ENCODE measurements at places on chromosomes 5 and 9.
A peak's percentile ranks its signal among the peaks of the same experiment; 100 is the strongest.

DNA sequence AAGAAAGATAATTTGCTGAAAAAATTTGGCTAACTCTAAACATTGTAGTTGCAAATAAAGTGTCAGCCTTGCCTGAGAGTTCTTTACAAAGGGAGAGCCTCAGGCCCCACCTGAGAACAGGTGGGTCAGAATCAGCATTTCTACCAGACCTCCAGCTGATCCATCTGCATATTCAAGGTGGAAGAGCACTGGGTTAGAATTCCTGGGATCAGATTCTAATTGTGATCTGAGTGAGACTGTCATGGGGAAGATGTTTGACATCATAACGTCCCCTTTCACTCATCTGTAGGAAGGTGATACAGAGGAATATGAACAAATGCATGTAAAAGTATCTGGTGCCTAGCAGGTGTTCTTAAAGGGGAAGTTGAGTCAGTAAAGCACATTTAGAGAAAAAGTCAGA lies 54.6 kb downstream of the FBXL7 start:
- DNase-seq: no peak

DNA sequence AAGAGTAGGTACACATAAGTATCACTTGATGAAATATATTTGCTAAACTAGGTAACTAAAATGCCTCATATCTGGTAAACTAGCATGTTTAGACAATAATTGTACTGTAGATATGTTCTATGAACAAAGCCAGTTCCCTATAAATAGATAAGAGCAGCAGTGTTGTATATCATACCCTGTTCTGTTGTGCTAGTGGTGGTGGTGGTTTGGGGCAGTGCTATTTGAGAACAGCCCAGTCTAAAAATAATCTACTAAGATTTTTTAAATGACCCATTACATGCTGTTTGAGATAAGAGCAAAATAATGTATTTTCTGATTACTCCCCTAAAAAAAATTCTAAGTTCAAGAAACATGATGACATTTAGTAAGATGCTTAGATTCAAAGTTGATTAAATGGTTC lies 829.2 kb upstream of the DMAC1 start:
- no peak for DNase-seq

DNA sequence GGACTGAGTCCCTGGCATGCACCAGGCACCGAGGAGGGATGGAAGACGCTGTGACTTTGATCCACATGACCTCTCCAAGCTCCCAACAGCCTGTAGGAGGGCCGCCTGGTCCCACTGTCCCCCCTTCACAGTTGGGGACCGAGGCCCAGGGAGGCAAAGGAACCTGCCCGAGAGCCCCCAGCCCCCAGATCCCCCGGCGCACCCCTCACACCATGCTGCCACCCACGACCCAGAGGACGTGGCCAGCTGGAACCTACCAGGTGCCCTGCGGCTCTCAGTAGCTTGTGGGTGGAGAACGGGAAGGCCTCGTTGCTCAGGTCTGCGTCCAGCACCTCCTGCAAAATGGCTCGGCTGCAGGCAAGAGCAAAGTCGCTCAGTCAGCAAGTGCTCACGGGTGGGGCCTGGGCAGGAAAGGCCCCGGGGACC lies 48.8 kb downstream of the DBH start:
- no peak for DNase-seq

GRCh38 chr9:37300620-37301019 lies 121.9 kb upstream of the GRHPR start:
- DNase-seq: no peak

DNA sequence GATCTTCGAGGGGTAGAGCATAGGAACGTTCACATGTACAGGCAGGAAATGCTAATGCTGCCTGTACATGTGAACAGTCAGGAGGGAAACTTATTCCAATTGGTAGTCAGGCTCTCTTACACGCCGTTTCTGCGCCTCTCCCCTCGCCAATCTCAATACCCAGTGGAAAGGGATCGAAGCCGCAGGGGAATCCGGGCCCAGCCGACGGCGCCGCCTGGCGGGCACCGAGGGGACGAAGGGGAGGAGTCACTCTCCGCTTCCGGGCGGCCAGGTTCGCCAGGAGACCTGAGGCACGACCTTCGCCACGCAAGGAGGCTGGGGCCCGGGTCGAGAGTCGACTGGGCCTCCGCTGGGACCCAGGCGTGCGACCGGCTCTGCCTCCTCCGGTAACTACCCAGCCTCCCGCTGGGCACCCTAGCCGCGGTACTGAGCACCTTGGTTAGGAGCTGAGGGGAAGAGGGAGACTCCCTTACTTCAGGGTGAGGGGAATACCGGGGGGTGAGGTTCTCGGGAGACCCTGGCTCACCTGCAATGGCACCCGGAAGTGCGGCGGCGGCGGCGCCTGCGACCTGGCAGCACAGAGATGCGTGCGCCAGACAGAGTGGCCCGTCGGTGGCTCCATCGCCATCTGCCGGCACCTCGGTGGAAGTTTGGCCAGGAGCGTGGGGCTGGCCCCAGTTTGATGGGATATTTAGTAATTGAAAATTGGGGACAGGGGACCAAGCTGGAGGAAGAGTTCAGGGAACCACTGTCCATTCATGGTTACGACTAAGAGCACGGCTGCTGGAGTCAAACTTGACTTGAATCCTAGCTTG lies at the start of gene PIGO:
Gene PIGO, minus strand, starts transcription at position 557 of the 815 bp plus-strand sequence. CDS start 1,026 bp downstream, outside the sequence.
- peak; percentile 89 for DNase-seq

DNA sequence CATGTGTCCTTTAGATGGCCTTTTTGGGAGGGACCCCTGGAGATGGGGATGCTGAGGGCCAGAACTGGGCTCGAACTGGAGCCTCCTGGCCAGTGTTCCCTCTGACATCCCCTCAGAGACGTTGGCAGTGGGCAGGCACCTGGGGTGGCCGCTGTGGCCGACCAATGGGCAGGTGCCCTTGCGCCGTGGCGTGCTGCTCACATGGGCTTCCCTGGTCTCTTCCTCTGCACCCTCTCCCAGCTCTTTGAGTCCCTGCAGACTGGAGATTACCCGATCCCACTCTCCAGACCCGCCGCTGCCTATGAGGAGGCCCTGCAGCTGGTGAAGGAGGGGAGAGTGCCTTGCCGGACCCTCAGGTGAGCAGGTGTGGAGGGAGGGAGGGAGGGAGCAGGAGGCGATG lies 19.9 kb upstream of the DOLPP1 start:
- DNase-seq: no peak

GRCh38 chr9:99459919-99460318 lies 237.8 kb downstream of the SEC61B start:
- DNase-seq: no peak

DNA sequence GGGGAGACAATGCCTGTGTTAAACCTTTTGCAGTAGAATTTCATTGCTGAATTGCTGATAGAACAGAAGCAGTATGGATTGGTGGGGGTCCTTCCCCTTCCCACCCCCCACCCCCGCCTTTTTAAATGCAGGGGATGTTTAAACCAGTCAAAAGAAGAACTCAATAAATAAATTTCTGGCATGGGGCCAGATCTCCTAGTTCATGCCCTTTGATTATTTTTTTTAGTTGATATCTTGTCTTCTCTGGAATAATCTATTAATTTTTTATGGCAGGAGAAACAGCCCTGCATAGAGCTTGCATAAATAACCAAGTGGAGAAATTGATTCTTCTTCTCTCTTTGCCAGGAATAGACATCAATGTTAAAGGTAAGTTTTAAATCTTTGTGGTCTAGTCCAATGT lies 72.8 kb downstream of the SLF1 start:
- DNase-seq: no peak

DNA sequence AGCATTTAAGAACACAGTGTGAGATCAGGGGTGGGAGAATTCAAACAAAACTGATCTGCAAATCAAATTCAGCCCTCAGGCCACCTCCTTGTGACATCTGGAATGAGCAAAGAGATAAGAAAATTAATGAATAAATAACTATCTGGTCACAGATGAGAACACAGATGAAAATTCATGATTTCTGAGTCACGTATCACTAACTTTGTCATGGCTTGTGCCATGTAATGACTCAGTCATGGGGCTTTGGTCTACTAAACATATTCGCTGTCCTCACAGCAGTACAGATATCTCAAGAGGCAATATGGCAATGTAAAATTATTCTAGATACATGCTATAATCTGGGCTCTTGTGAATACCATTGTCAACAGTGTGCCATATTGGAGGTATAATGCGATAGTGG lies 274.4 kb downstream of the MAN2A1 start:
- DNase-seq: no peak

DNA sequence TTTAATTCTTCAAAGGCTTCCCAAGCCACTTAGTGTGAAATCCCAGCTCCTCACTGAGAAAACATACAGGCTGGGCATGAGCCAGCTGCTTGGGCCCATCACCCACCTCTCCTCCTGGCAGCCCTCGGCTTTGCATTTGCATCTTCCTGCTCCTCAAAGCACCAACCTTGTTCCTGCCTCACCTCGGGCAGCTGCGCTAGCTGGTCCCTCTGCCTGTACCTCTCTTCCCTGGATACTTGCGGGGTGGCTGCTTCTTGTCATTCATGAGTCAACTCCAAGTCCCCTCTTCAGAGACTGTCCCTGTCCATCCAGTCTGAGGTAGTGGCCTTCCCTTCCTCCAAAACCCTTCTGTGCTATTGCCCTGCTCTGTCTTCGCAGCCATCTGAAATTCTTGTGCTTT lies 116.1 kb upstream of the CXCL14 start:
- DNase-seq: no peak

- peak; percentile 12 for DNase-seq
Observed at GRCh38 chr5:132485641-132486317, 4.8 kb downstream of the IRF1 start.

DNA sequence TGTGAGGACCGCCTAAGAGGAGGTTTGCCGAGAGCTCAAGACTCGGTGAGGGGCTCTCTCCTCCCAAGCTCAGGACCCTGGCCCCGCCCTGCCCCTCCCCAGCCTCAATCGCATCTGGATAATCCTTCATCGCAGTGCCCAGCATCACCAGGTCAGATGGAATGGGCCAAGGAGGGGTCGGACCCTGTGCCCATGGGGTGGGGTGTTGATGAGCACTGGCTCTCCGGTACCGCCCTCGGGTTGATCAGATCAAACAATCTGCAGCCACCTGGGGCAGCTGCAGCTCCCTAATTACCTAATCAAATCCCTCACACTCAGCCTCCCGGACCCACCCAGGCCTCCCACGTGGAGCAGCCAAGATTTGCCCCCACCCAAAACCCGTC lies 24.4 kb upstream of the TDRD7 start:
- DNase-seq: no peak

DNA sequence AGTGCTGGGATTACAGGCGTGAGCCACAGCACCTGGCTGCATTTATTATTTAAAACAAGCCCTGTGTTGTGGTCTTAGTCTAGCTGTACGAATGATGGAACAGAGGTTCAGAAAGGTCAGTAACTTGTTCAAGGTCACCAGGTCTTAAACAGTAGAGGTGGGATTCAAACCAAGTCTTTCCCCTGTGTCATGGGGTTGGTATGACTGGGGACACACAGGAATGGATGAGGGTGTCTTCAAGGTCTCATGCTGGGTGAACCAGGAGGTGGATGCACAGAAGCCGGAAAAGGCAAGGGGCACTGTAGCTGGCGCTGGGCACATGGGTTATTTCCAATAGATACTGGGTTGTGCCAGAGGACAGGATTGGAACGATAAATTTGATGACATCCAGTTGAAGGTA lies 32.2 kb upstream of the TJP2 start:
- DNase-seq: no peak

DNA sequence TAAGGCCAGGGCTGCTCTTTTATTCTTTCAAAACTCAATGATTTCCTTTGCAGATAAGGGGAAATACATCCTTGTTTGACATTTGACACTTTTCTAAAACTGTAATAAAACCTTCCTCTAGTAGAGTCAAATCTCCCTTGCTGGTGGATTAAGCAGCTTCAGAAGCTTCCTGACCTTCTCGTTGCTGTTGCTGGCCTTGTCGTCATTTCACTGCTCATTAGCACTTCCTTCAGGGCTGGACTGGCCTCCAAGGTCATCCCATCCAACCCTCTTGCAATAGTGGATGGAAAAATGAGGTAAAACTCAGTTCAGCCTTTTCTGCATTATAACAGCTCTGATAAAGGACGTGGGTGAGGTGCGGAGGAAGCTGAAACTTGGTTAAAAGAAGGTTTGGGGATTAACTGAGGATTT lies 1.1 kb upstream of the ADAMTSL1 start:
- no peak for DNase-seq

- DNase-seq: peak; percentile 39
Observed at GRCh38 chr5:141850244-141850768, 27.9 kb downstream of the PCDH1 start.

- DNase-seq: no peak
Observed at GRCh38 chr5:18602402-18602801, 968.1 kb downstream of the TAF11L14 start.

DNA sequence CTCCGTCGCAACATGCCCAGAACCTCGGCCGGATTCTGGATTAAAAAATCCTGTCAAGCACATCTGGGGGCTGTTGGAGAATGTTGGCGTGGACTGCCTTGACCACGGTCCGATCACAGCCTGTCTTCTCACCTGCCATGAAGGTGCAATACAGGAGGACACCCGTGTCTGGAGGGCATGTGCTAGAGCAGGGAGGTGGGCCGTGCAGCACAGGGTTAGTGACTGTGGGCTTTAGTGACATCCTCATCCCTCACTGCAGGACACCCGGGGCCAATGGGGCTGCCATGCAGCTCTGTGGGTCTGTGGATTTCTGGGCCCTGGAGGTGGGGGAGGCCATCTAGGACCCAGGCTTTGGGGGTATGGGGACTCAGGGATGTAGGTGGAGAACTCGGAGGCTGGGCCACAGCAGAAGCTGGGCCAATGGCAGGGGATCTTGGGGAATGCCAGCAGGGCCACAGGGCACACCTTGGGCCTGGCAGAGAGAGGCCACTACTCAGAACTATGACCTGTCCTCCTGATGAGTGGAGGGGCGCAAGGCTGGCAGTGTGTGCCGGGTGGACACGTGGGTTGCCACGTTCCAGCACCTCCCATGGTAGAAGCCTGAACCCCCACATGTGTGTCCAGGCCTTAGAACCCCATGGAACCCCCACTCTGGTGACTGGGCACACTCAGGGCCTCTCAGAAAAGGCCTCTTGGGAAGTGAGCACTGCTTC lies 23.3 kb downstream of the ZDHHC11B start:
- DNase-seq: no peak

GRCh38 chr9:110447476-110447875 lies 109.8 kb upstream of the TXNDC8 start:
- no peak for DNase-seq

DNA sequence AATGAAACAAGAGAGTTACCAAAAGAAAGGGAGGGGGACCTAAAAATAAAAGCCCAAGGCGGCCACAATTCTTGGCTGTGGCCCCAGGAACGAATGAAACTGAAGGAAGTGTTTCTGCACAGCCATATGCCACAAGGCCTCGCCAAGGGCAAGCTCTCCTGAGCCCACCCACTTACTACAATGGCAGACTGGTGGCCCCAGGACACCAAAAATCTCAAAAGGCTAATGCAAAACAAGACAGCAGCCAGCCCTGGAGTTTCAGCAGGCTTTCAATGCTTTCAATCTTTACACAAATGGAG lies 4.0 kb downstream of the CAMSAP1 start:
- DNase-seq: no peak
